Lower leg skin (tissue), 4 donors: ENCODE measurements at places on chromosomes 6 and 20. TPM values are rescaled to one million over a fixed set of nuclear protein-coding genes. Genes with fewer than 3 reads are reported as not detected.

TP53TG5 gene
- total RNA-seq, result not detected

RPS18 gene
- 6,696 TPM for total RNA-seq

DNA sequence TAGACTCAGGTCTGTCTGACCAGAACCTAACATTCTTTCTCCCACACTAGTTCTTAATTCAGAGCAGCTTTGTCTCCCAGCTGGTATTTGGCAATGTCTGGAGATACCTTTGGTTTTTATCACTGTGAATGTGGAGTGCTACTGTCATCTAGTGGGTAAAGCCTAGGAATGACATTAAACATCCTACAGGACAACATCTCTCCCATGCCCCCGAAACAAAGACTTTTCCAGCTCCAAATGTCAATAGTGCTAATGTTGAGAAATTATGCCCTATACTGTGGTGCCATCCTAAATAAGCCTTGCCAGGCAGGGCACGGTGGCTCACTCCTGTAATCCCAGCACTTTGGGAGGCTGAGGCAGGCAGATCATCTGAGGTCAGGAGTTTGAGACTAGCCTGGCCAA lies 4.2 kb upstream of the TTPAL start:
- DNase-seq, result no peak

- DNase-seq, result no peak
Observed at GRCh38 chr6:70411542-70412251, 1.6 kb upstream of the FAM135A start.

GRCh38 chr6:73006146-73006545 lies 219.2 kb downstream of the KHDC1L start:
- DNase-seq, result no peak

DNA sequence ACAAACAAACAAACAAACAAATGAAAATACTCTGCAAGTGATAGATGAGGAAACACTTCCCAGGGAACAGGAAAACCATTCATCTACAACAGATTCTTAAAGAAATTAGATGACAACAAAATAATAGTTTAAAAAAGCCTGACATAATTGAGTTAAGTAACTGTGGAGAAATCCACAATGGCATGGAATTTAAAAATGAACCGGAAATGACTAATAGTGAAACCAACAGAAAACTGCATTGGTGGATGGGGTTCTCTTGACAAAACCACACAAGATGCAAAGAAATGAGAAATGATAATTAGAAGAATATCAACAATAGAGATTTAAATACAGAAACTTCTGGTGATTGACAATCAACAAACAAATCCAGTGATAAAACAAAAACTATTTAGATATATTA lies 785.6 kb downstream of the QKI start:
- no peak for DNase-seq

DNA sequence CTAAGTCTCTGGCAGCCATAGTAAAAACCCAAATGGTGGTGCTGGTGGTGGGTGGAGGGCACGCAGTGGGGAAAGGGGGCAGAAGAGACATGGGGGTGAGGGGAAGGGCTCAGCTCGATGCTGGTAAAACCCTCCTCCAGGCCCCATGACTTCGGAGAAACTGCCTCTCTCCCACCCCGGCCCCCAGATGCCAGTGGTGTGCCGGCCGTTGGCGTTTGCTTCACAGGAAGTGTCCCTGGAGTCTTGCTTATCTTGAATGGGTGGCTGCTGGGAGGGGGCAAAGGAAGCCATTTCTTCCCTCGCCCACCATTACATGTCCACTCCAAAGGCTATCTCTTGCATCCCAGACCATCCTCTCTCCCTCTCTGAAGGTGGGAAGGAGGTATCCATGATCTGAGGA lies 25.4 kb downstream of the VEGFA start:
- no peak for DNase-seq

GRCh38 chr6:160882791-160883279 lies 108.7 kb upstream of the MAP3K4 start:
- DNase-seq, result no peak

GRCh38 chr20:17822039-17822438 lies 122.3 kb downstream of the BANF2 start:
- DNase-seq, result no peak

- DNase-seq, result no peak
Observed at GRCh38 chr20:45128099-45128498, 3.8 kb upstream of the WFDC12 start.

DNA sequence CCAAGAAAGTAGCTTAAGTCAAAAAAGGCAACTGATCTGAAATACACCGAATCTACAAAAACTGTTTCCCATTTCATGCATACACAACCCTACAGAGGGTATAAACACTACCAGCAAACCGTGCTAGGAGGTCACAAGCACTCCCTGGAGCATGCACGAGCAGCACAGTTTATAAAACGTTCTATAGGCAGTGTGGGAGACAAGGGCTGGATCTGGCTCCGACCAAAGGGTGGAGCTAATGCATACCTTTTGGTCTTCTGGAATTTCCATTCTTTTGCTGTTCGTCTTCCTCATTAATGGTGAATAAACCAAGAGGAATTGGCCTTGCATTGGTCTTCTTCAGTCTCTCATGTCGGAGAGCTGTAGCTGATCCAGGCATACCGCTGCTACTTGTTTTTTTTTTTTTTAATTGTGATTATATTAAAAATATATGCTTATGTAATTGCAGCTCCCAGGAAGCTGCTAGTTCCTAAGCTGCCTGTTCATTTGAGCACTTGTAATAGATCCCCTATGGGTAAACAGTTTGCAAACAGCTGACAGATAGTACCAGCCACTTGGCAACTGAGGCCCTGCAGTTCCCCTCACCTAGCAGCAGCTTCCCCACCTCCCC lies 24.5 kb downstream of the MAP7 start:
- DNase-seq, result no peak

GRCh38 chr20:19264191-19264590 lies 51.7 kb downstream of the SLC24A3 start:
- DNase-seq, result no peak

DNA sequence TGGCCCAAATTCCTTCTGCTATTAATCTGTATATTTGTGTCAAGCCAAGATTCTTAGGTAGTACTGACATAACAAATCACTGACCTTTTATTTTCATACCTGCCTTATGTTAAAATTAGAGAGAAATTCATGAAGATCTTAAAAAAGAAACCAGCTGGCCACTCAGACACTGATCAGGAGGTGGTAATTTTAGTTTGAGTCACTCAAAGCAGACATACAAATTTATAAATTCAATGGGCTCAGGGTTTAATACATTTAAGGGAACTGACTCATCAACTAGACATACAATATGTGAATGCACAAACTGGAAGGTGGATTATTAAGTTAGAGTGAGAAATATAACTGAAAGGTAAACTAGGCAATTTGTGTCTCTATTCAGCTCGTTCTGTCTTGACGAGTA lies 711.9 kb upstream of the EYS start:
- no peak for DNase-seq
